ENCODE measurements at places on chromosomes 1 and 21. TPM values are rescaled to one million over a fixed set of nuclear protein-coding genes. Genes with fewer than 3 reads are reported as not detected.

RGS13 gene
- total RNA-seq, result not detected

OR2T11 gene
- not detected for total RNA-seq

ELAVL4 gene
- 11.8 TPM for total RNA-seq

SERPINC1 gene
- not detected for total RNA-seq

GBP1 gene
- total RNA-seq, result 24.1 TPM

SRSF11 gene
- total RNA-seq, result 248 TPM

PKLR gene
- not detected for total RNA-seq

ALX3 gene
- total RNA-seq, result not detected

- H3K27ac ChIP-seq, result no peak overlapping the region
- no peak for DNase-seq
- no peak overlapping the region for H3K4me3 ChIP-seq
- no peaks in the 10 kb centered on the region for H3K36me3 ChIP-seq
These were observed 27.1 kb upstream of the SYT6 start for GRCh38 chr1:114180742-114181141.

DNA sequence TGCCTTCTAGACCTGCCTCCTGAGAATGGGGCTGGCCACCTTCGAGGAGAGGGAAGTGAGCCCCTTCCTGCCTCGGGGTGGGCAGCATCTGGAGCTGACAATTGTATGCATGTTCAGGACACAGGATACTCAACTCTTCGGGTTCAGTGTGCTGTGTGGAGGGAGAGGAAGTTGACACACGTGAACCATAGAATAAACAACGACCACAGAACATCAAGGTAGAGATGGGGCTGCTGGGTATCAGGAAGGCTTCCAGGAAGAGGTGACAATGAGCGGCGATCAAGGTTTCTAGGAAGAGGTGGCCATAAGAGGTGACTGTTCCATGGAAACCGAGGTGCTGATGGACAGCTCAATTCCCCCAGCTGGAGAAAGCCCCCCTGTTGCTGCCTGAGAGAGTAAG is 22.0 kb downstream of the UBIAD1 start:
- no peak overlapping the region for H3K27ac ChIP-seq
- no peaks in the 10 kb centered on the region for H3K27me3 ChIP-seq
- no peak overlapping the region for H3K4me3 ChIP-seq
- H3K4me1 ChIP-seq, result peaks cover 14% of the 10 kb centered on the region
- peaks cover 19% of the 10 kb centered on the region for H3K36me3 ChIP-seq
- no peak for DNase-seq

DNA sequence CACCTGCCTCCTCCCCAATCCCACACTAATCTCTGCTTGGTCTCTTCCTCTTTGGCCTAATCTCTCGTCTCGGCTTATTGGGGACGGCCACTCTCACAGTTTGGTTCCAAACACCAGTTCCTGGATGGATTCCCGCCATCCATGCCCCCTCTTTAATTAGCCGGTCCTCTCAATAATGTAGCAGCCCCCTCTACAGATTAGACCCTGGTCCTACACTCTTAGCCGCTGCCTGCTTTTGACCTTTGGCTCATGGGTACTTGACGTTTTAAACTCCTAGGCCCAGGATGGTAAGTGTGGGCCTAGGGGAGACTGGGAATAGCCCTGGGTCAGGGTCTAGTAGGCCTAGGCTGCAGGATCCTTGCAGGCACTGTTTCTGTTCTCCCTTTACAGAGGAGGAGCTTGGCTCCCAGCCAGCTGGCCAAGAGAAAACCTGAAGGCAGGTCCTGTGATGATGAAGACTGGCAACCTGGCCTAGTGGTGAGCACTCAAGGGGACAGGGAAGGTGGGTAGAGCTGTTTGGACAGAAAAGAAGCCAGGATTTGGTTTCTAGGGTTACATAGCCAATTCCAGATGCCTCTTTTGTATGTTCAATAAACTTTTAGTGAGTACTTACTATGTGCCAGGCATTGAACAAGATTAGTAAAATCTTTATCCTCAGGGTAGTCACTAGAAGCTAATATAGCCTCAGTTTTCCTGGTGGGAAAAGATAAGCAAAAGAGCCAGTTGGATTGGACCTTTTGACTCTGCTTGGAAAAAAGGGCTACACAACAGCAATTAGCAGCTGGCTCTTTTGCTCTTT is 758 bp downstream of the RAD54L start:
- H3K27ac ChIP-seq, result no peak overlapping the region
- no peaks in the 10 kb centered on the region for H3K27me3 ChIP-seq
- no peaks in the 10 kb centered on the region for H3K36me3 ChIP-seq
- H3K4me1 ChIP-seq, result peaks cover 13% of the 10 kb centered on the region

DNA sequence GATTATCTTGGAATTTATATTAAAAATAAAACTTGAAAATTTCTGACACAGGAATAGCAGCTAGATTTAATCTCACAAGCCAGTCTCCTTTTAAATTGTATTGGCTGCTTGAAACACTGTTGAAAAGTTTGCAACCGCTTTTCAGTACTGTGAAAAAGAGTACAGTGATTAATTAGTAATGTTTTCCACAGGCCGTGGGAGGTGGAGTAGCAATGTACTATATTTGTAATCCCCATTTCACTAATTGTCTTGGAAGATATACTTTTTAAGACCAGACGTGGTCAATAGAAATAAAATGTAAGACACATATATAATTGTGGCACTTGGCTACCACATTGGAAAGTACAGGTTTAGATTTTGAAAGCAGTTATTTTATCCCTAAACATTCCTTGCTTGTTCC is 40.8 kb upstream of the MYOCOS start:
- DNase-seq, result no peak
- peaks cover 24% of the 10 kb centered on the region for H3K36me3 ChIP-seq
- no peak overlapping the region for H3K4me3 ChIP-seq
- H3K27me3 ChIP-seq, result no peaks in the 10 kb centered on the region
- H3K4me1 ChIP-seq, result no peaks in the 10 kb centered on the region

- H3K4me3 ChIP-seq, result no peak overlapping the region
- no peaks in the 10 kb centered on the region for H3K27me3 ChIP-seq
- no peaks in the 10 kb centered on the region for H3K36me3 ChIP-seq
- no peak for DNase-seq
These were observed 743 bp upstream of the KRTAP10-10 start for GRCh38 chr21:44636209-44637017.

GRCh38 chr1:36924282-36924811 is 110.0 kb downstream of the GRIK3 start:
- H3K4me1 ChIP-seq, result no peaks in the 10 kb centered on the region
- peak; percentile 63 for DNase-seq
- H3K27ac ChIP-seq, result no peak overlapping the region

DNA sequence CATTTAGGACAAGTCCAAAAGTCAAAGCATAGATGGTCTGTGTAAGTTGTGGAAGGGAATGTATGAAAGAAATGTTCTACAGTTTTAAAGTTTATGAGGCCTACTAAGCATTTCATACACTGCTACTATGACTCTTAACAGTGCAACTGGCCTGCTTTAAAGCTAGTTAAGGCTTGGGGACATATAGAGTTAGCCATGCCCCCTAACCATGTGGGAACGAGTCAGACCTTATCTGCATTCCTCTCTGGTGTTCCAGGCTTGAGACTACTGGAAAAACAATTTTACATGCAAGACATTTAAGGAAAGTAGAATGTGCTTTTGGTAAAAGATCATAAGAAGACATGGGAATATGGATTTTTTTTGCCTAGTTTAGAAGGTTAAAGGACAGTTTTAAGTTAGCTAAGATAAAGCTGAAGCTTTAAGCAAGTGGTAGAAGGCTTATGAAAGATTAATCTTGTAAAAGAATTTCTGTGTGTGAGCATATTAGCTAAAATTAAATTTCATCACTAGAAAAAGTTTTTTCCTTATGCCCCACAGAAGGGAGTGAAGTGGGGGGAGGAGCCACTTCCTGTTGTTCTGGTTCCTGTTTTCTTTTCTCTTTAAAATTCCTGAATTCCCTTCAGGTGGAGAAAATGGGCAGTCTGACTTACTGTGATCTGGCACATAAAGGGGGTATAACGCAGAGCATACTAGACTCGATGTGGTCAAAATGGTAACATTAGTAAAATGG is 8.9 kb upstream of the CD48 start:
- H3K27ac ChIP-seq, result no peak overlapping the region
- no peak overlapping the region for H3K4me3 ChIP-seq
- H3K27me3 ChIP-seq, result no peaks in the 10 kb centered on the region
- no peaks in the 10 kb centered on the region for H3K4me1 ChIP-seq
- no peak for DNase-seq

GRCh38 chr1:159091180-159091560 is 14.6 kb upstream of the AIM2 start:
- H3K4me3 ChIP-seq, result no peak overlapping the region
- no peaks in the 10 kb centered on the region for H3K4me1 ChIP-seq
- no peaks in the 10 kb centered on the region for H3K36me3 ChIP-seq
- H3K27ac ChIP-seq, result no peak overlapping the region
- no peaks in the 10 kb centered on the region for H3K27me3 ChIP-seq

- DNase-seq, result no peak
- H3K4me1 ChIP-seq, result peaks cover 18% of the 10 kb centered on the region
- no peaks in the 10 kb centered on the region for H3K36me3 ChIP-seq
- no peaks in the 10 kb centered on the region for H3K27me3 ChIP-seq
- H3K27ac ChIP-seq, result no peak overlapping the region
These were observed 446 bp upstream of the DEPDC1 start for GRCh38 chr1:68497358-68497698.

DNA sequence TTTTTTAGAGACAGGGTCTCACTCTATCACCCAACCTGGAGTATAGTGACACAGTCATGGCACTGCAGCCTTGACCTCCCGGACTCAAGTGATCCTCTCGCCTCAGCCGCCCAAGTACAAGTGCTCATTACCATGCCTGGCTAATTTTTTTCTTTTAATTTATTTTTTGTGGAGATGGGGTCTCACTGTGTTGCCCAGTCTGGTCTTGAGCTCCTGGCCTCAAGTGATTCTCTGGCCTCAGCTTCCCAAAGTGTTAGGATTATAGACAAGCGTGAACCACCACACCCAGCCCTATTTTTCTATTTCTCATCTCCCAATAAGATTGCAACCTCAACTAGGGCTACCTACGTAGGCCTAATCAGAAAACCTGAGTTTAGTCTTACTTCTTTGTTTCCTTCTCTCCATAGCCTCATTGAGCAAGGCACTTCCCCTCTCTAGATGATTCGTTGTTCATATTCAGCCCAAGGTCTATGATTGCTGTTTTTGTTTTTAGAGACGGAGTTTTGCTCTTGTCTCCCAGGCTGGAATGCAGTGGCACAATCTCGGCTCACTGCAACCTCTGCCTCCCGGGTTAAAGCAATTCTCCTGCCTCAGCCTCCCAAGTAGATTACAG is 1.1 kb upstream of the KPNA6 start:
- H3K4me3 ChIP-seq, result no peak overlapping the region
- H3K36me3 ChIP-seq, result no peaks in the 10 kb centered on the region
- H3K4me1 ChIP-seq, result peaks cover 35% of the 10 kb centered on the region
- DNase-seq, result no peak
- H3K27me3 ChIP-seq, result no peaks in the 10 kb centered on the region
- no peak overlapping the region for H3K27ac ChIP-seq

GRCh38 chr1:56222914-56223540 is 356.3 kb downstream of the PLPP3 start:
- DNase-seq, result no peak
- H3K4me1 ChIP-seq, result no peaks in the 10 kb centered on the region
- H3K27me3 ChIP-seq, result no peaks in the 10 kb centered on the region
- H3K27ac ChIP-seq, result no peak overlapping the region
- H3K36me3 ChIP-seq, result no peaks in the 10 kb centered on the region

DNA sequence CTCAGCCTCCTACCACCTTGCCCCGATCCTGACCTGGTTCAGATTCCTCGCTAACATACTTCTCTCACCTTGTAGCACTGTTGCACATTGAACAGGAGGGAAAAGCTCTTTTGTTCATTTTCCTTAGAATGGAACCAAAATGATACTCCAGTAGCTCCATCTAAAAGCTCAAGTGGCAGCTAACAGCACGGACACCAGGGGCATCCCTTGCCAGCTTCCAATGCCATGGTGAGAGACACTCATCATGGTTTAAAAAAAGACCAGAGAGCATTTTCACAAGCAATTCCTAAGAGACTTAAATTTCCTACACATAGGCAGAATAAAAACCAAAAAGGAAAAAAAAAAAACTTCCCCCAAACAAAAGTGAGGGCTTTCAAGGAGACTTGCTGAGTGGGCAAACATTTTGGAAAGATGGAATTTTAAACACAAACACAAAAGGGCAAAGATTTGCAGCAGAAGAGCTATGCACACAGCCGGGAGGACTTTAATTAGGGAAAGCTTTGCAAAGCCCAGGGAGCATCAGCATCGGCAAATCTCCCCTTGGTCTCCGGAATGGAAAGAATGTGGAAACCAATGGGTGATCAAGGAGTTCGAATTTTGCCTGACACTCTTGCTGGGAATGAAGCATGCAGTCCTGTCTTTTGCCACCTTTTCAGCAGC is 84.3 kb downstream of the CAPZB start:
- peaks cover 2% of the 10 kb centered on the region for H3K36me3 ChIP-seq
- no peaks in the 10 kb centered on the region for H3K27me3 ChIP-seq
- peak overlapping the region; percentile 94 for H3K27ac ChIP-seq
- H3K4me1 ChIP-seq, result no peaks in the 10 kb centered on the region
- DNase-seq, result no peak

DNA sequence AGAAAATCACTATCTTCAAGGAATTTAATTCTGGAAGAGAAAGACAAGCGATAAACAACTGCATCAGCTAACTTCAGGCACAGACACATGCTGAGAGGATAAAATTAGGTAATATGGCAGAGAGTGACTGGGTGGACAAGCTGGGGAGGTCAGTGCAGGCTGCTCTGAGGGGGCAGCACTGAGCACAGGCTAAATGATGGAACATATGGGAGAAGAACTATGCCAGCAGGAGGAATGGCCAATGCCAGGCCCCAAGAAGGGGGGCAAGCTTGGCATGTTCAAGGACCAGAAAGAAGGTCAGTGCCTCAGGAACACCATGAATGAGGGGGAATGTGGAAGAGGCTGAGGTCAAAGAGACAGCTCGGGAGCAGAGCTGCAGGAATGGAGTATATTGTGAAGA is 190.7 kb upstream of the MAP1LC3C start:
- H3K36me3 ChIP-seq, result no peaks in the 10 kb centered on the region
- no peak overlapping the region for H3K4me3 ChIP-seq
- H3K27me3 ChIP-seq, result no peaks in the 10 kb centered on the region
- no peak overlapping the region for H3K27ac ChIP-seq
- H3K4me1 ChIP-seq, result no peaks in the 10 kb centered on the region
- no peak for DNase-seq

- H3K27me3 ChIP-seq, result no peaks in the 10 kb centered on the region
- no peak overlapping the region for H3K27ac ChIP-seq
- H3K36me3 ChIP-seq, result no peaks in the 10 kb centered on the region
- DNase-seq, result no peak
- H3K4me3 ChIP-seq, result no peak overlapping the region
These were observed 120.6 kb downstream of the NAV1 start for GRCh38 chr1:201659572-201659971.

GRCh38 chr1:117611894-117612483 is 6.1 kb downstream of the TENT5C start:
- no peak for DNase-seq
- no peak overlapping the region for H3K4me3 ChIP-seq
- peaks cover 54% of the 10 kb centered on the region for H3K4me1 ChIP-seq
- H3K27me3 ChIP-seq, result no peaks in the 10 kb centered on the region
- peak overlapping the region; percentile 60 for H3K27ac ChIP-seq
